ENCODE measurements at places on chromosomes 12 and 14. TPM values are rescaled to one million over a fixed set of nuclear protein-coding genes. Genes with fewer than 3 reads are reported as not detected.

The CLEC2A gene
- total RNA-seq = not detected

The TSPAN19 gene
- not detected for total RNA-seq

The BCL2L2 gene
- total RNA-seq = 24.8 TPM

The ZDHHC22 gene
- total RNA-seq = not detected

The SOCS4 gene
- total RNA-seq = 13.1 TPM

The PCED1B gene
- 1.8 TPM for total RNA-seq

The MYO1A gene
- not detected for total RNA-seq

The NRDE2 gene
- total RNA-seq = 5.1 TPM

The OTX2 gene
- total RNA-seq = not detected

The IL26 gene
- total RNA-seq = 0.32 TPM

The ANO4 gene
- total RNA-seq = 5.3 TPM

The GDF11 gene
- total RNA-seq = 7.1 TPM

The SLC5A8 gene
- not detected for total RNA-seq

The KLRG1 gene
- total RNA-seq = 0.32 TPM

The KRT74 gene
- not detected for total RNA-seq

The B4GALNT3 gene
- not detected for total RNA-seq

The TIGAR gene
- total RNA-seq = 10.5 TPM

The TMTC1 gene
- total RNA-seq = 114 TPM

The SOAT2 gene
- not detected for total RNA-seq

The CLEC4D gene
- total RNA-seq = not detected

The INSM2 gene
- not detected for total RNA-seq

The OTUB2 gene
- total RNA-seq = 1.5 TPM

The HCAR2 gene
- not detected for total RNA-seq

The EML5 gene
- total RNA-seq = not detected

The OAS1 gene
- total RNA-seq = 1.1 TPM

The RNASE4 gene
- 53.5 TPM for total RNA-seq

The OTOGL gene
- 0.81 TPM for total RNA-seq

The ABHD12B gene
- total RNA-seq = not detected

The OGFOD2 gene
- total RNA-seq = 12.6 TPM

The ADAMTS20 gene
- not detected for total RNA-seq

The CCDC38 gene
- total RNA-seq = not detected

The CREBL2 gene
- 30.3 TPM for total RNA-seq

The SMIM41 gene
- total RNA-seq = not detected

The ACSS3 gene
- total RNA-seq = 4.2 TPM

The ARHGEF40 gene
- 38.1 TPM for total RNA-seq

The KRT5 gene
- total RNA-seq = not detected

The VDR gene
- total RNA-seq = 5.4 TPM

The USP44 gene
- total RNA-seq = not detected

The CPNE6 gene
- not detected for total RNA-seq

The CTSG gene
- total RNA-seq = not detected

The OR9K2 gene
- not detected for total RNA-seq

The KRT6C gene
- total RNA-seq = not detected

The SERPINA9 gene
- total RNA-seq = not detected

The DIO2 gene
- 4.0 TPM for total RNA-seq
